ENCODE measurements at places on chromosomes 3 and 15.
A peak's percentile ranks its signal among the peaks of the same experiment; 100 is the strongest.

- DNase-seq, result no peak
These were observed 186.9 kb downstream of the FAM43A start for GRCh38 chr3:194872669-194872977.

DNA sequence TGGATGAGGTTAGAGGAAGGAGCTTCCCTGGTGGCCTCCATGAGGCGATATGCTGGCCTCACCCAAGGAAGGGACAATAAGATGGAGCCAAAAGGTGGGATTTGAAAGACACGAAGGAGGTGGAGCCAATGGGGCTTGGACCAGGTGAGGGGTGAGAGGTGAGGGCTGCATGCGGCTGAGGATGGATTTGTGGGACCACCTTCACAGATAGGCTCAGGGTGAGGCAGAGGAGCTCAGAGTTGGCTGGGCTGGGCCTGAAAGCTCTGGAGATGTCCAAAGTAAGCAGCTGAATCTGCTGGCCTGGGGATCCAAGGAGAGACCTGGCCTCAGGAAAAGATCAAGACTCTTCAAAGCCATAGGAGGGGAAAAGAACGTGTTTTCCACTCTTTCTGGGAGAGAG, 49.8 kb downstream of the EXOG start:
- no peak for DNase-seq

DNA sequence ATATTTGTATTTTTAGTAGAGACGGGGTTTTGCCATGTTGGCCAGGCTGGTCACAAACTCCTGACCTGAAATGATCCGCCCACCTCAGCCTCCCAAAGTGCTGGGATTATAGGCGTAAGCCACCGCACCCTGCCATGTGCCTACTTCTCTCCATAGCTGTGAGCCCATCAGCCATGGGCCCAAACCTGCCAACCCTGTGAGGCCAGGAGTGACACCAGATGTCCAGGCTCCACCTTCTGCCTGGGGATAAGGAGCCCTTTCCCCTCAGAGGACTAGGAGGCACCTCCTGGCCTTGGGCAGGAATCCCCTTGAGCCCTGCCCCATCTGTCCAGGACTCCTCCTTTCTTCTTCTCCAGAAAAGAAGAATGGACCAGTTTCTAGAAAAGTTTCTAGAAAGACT, 14.2 kb upstream of the RFT1 start:
- no peak for DNase-seq

GRCh38 chr3:43260412-43260811, 25.9 kb upstream of the SNRK start:
- no peak for DNase-seq

GRCh38 chr3:46992231-46992630, 12.8 kb downstream of the NBEAL2 start:
- DNase-seq, result no peak

DNA sequence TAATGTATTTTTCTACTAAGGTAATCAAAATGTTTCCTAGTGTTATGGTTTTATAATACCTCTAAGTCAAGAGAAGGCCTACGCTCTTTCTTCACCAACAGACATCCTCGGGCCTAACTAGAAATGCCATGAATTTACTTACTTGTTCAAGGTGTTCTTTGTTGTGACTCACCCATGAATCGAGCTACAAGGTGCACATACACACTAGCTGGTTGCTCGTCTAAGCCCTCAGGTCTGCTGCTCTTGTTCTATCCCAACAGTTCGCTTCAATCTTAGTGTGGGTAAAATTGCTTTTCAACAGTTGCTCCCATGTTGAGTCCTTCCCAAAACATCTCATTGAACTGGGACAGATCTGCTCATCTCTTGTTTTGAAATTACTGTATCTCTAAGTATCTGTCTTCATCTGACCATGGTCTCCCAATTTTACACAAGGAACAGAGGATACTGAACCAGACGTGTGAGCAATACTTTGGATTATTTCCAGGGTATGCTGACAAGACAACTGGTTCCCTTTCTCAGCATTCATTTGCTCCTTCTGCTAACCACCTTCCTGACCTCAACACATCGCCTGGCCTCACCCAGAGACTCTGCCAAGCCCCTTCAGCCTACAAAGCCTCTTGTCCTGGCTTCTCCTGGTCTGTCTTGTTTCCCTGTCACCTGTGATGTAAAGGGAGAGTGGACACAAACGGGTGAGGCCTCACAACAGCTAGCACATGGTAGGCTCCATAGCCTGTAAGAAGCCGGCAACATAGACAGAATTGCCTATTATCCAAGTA, 84.2 kb downstream of the NEDD4 start:
- no peak for DNase-seq

DNA sequence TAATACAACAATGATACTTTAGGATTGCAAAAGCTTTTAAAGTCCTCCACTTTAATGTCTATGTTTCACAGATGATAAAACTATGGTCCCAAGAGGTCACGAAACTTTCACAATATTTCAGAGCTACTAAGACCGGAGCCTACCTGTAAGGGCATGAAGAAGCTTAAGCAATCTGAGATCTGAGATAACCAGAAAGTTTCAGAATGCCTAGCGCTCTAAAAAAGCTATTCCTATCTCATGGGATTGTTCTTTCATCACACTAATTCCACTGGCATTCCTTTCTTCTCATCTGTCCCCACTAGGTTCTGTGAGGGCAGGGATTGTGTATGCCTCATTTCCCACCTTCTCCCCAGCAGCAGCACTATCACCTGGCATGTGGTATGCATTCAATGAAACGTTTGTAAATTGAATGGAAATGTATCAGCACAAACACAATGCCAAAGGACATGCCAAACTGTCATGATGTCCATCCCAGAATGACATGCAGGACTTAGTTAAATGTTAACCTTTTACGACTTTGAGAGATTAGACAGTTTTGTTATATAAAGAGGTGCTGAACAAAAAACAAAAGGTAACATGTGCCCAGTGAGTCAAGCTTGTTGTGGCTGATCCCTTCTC, 104.7 kb upstream of the NR2F2 start:
- no peak for DNase-seq

- DNase-seq, result no peak
These were observed 179.1 kb upstream of the RGMA start for GRCh38 chr15:93268066-93268465.

- DNase-seq, result no peak
These were observed 693.1 kb upstream of the NECTIN3 start for GRCh38 chr3:110378481-110378880.

GRCh38 chr15:38658431-38658830, 93.8 kb upstream of the RASGRP1 start:
- no peak for DNase-seq

DNA sequence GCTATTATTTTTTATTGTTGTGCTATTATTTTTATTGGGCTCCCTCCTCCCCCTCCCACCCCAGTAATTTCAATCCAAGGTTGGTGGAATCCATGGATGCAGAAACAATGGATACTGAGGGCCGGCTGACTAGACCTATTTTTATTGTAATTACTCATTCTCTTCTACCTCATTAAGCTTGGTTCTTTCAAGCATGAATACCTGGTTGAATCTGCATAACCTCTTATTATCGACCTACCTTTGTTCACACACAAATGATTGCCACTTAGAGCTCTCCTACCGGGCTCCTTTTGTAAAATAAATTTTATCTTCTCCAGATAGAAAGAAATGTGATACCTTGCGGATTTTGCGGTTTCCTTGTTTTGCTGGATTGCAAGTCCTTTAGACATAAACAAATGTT, 31.6 kb downstream of the BTD start:
- DNase-seq, result no peak

DNA sequence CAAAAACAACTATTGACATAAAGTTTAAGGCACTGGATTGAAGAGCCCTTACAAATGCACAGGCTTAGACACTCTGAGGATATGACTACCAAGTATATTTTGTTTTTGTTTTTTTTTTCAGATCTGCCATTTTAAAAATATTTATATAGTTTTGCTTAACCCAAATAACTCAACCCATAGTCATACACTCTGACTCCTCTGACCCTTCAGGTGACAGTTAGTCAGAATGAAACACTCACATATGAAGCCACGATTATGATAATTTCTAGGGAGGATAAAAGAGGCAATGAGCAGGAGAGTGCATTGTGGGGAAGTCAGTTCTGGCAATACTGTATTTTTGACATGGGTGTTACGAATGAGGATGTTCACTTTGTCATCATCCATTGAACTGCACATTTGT, 774.7 kb downstream of the MECOM start:
- DNase-seq, result no peak

- peak; percentile 28 for DNase-seq
These were observed 225.1 kb upstream of the C2CD4B start for GRCh38 chr15:62389885-62390790.

GRCh38 chr3:70464876-70465275, 152.4 kb upstream of the MDFIC2 start:
- DNase-seq, result no peak

DNA sequence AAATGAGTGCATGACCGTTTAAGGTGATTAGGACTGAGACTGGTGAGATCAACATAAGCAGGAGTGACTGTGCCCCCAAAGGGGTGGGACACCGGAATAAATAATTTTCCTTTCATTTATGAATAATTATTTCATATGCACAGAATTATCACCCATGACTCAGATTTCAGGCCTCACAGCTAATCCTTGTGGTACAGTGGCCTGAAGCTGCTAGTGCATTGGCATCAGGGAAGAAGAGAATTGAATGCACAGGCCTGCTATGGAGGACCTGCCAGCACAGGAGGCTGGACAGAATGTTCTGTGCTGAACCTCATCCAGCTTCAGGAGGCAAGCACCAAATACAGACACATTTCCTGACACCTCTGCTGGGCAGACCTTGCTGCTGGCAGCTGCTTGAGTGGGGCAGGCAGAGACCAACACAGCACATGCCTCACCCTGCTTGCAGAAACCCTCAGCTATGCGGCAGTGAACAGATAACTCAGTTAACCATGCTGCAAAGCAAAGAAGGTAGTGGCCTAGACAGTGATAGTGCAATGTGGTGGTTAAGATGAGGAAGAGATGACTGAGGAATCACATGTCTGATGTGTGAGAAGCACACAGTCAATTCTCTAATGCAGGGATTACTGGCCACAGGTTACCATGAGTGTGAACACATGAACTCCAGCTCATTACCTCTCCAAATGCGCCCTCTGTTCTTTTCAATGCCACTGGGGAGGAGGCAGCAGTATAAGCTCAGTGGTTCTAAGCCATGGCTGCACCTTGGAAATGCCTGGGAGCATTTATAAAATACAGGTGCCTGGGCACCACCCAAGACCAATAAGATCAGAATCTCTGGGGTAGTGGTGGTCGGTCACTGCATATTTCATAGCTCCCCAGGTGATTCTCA, 68.1 kb upstream of the SCN5A start:
- no peak for DNase-seq

DNA sequence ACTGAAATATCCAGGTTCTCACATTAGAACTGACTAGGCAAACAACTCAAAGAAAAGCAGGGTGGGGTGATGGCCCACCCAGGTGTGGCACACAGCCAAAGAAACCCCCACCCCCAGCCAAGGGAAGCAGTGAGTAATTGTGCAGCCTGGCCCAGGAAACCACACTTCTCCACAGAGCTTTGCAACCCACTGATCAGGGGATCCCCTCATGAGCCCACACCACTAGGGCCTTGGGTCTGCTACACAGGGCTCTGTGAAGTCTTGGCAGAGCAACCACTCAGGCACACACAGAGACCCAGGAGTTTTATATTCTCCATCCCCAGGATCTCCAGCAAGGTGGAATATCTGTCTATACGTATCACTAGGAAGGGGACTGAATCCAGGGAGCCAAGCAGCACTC, 22.2 kb upstream of the TRIM42 start:
- DNase-seq, result no peak

DNA sequence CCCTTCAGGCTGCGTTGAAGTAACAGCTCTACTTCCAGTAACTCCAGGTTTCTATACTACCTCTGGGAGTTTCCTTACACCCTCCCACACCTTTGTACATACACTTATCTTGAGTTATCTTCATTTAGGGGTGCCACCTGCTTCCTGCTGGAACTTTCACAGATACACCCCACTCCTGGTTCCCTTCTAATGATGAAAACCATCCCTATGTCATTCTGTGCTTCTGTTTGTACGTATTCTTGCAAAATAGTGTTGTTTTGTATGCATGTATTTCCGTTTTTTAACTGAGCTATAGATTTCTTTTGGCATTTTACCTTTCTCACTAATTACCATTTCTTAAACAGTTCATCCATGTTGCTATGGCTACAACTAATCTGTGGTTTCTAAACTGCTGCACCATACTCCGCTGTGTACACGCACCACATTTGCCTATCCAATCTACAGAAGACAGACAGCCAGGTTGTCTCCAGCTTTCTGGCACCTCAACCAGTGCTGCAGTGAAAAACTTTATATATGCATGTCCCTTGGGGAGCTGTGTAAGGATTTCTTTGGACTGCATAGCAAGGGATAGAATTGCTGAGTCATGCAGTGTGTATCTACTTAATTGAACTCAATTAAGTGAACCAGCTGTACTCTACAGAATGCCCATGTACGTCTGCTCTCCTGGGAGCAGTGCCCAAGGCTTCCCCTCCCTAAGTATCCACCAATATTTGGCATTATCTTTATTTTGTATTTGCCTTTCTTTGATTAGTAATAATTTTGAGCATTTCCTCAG, 61.4 kb upstream of the ST8SIA2 start:
- no peak for DNase-seq

DNA sequence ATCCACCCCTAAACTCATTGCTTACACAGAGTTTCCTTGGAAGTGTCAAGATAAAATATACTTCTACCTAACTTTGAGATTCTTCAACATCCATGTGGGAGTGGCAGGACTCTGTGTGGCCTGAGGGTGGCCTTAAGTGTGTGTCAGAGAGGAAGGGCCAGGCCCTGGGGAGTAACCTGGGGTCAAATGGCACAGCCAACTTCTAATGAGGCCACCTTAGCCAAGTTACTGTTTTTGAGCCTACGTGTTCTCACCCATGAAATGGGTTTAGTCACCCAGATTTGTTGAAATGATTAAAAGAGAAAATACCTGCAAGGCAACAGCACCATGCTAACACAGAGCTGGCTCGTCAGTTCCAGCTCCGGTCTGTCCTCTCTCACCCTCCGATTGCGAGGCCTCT, 28.5 kb upstream of the UBE2Q2 start:
- DNase-seq, result no peak

- DNase-seq, result no peak
These were observed 290.5 kb upstream of the GADL1 start for GRCh38 chr3:31185062-31185357.

DNA sequence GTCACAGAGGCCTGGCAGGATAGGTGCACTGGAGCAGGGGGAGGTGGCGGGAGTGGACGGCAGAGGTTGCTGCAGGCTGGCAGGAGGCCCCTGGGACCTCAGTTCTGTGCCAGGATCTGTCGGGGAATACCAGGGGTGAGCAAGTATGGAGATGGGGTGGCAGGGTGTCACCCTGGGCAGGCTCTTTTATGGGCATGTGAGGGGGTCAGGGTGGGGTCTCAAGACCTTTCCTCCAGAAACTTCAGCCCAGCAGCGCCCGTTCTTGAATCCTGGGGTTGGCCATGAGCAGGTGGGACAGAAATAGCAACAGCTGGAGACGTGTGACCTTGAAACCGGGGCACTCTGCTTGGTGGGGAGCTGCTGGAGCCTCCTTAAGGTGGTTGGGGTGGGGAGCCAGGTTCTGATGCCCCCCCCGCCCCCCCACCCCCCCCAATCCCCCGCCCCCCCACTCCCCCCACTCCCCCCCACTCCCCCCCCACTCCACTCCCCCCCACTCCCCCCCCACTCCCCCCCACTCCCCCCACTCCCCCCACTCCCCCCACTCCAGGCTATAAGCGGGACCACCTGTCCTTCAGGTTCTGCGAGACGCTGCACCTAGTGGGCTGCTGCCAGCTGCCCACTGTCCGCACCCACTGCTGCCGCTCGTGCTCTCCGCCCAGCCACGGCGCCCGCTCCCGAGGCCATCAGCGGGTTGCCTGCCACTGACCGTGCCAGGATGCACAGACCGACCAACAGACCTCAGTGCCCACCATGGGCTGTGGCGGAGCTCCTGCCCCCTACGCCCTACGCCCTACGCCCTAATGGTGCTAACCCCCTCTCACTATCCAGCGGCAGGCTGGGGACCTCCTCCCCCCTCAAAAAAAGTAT, 84.9 kb downstream of the TBC1D2B start:
- DNase-seq, result no peak
